ENCODE measurements at places on chromosomes 12 and 14.

GRCh38 chr12:3551976-3552725 is 61.1 kb downstream of the PRMT8 start:
- no peak for DNase-seq

- DNase-seq: no peak
Measured at GRCh38 chr14:74348735-74349463, 628 bp downstream of the VRTN start.

GRCh38 chr12:113318900-113319628 is 15.8 kb downstream of the SLC8B1 start:
- no peak for DNase-seq

- no peak for DNase-seq
Measured at GRCh38 chr14:36478782-36479181, 41.2 kb downstream of the NKX2-1 start.

DNA sequence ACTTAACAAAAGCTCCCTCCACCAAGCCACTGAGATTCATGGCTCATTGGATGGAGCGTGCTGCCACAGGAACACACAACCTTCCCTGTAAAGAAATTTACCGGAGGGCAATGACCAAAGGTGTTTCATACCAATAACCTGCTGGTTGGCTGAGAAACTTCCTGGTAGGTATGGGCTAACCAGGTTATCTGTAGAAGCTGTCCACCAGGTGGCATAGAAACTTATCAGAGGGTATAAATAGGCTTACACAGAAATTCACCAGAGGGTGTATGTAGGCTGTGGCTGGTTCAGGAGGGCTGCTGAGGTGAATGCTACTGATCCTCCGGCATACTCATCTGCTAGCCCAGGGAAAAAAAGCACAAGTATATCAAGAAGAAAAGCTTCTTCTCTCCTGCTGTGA is 27.1 kb upstream of the MTERF2 start:
- no peak for DNase-seq

DNA sequence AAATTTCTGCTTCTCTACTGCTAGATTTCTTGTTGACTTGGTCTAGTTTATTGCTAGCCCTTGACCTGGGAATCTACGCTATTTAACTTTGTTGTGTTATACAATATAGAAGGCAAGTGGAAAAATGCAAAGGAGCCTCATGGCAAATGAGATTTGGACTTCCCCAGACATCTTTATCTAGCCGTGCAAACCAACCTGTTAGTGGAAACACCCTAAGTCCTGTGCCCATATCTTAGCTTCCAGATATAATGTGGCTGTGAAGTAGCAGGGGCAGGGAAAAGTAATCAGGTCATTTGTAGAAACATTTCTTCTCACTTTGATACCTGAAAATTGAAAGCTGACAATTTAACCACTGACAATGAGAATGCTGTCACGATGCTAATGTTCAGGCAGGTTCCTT is 90.7 kb upstream of the ATP2B1 start:
- no peak for DNase-seq

DNA sequence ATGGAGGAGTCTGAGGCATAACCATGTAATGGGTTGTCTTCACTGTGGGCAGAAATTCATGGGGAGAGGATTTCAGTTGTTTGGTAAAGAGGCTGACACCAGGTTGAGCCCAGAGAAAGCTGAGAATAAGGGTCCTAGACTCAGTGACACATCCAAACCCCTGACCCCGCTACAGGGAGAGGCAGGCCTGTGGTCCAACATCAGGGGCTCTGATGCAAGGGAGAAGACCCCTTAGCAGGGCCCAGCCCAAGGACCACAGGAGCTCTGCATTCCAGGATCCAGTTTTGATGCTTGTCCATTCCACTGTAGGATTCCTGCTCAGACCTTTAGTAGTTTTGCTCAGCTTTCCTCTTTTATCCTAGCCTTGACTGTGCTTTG is 15.5 kb downstream of the GPR68 start:
- DNase-seq: no peak

GRCh38 chr12:132211816-132212215 is 67.6 kb downstream of the NOC4L start:
- DNase-seq: no peak

DNA sequence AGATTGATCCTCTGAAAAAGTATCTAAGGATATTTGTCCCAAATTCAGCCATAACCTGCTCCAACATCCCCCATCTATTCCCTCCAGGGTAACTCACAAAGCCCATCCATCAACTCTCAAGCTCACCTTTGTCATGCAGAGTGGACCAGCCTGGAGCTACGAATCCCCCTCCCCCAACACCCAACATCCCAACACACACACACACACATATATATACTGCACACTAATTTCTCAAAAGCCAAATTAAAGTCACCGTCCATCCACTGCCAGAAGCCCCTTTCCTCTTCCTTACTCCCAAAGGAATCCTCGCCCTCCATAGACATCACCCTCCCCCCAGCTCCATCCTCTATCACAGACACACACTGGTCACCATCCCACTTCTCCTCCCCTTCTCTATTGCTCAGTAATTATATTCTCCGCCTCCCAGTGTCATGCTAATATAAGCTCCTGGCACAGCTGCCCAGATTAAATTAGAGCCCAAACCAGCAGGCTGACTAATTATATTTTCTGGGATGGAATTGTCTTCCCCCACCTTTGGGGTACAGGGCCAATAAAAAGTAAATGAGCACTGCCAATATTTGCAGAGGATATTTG is 13.5 kb upstream of the TESPA1 start:
- no peak for DNase-seq

DNA sequence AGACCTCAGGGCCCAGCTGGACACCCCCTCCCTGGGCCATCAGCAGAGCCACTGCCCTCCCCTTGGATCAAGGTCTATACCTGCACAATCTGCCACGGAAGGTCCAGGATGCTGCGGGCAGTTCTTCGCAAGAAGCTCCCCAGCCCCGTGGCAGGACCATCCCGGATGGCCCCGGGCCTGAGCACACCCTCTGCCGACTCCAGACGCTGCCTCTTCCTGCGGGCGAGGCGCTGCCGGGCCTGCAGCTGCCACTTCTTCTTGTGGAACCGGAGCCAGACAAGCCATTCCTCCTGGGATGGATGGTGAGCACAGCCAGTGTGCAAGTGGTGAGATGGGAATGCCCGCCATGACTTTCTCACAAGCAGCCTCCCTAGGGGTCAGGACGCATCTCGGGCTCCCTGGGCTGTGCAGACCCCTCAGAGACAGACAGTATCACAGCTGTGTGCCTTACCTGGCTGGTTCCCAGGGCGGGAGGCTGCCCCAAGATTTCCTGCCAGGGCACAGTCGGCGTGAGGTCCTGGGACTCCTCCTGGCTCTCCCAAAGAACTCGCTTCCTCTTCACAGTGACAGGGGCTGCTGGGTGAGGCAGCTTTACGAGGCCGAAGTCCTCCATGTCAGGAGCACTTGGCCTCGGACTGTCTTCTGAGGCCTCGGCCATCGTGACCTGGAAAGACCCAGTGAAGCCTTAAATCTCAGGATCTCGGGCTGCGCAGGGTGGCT is 30.8 kb downstream of the P2RX2 start:
- no peak for DNase-seq

GRCh38 chr12:94594443-94594825 is 55.9 kb downstream of the TMCC3 start:
- DNase-seq: no peak

DNA sequence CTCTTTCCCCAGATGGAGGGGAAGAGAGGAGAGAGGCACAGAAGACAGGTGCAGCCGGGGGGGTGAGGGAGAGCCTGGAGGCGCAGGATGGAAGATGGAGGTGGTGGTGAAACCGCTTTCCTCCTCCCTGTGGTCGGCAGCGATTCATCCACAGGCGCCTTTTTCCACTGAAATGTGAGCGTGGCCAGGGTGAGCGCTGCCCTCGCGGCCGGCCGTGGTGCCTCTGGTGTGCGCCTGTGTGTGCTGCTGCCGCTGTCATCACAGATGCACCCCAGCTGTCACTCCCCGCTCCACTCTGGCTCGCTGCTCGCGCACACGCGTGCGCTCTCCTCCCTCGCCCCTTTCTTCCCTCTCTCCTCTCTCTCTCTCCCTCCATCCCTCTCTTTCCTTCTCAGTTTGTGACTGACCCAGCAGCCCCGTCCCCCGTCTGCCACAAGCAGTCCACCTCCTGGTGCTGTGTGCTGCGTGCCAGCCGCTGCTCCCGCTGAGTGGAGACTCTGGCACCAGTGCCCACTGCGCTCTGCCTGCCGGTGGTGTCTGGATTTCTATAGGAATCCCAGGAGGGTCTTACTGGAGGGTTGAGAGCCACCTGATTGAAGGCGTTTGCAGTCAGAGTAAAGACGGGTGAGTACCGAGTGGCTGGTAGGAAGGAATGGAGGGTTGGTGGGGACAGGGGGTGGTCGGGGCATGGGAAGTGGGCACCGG is at the start of gene LRTM2:
Gene LRTM2 (plus strand): TSS at position 375 of the 705 bp plus-strand sequence. CDS start 7,584 bp downstream, outside the sequence.
- peak; percentile 60 for DNase-seq

DNA sequence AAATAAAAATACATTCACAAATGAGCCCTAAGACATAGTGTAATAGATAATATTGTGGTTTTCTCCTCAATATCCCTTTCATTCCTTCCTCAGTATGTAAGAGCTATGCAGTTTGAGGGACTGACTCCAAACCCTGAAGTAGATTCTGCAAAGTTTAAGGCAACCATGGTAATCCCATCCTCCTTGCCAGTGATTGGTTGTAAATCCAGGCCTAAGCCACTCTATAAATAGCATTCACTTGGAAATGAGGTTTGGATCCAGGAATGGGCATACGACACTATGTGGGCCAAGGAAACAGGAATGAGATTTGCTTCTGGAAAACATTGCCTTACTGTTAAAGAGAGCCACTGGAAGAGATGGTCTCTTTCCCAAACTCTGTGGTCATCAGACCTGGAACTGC is 468.7 kb upstream of the SOX5 start:
- no peak for DNase-seq

DNA sequence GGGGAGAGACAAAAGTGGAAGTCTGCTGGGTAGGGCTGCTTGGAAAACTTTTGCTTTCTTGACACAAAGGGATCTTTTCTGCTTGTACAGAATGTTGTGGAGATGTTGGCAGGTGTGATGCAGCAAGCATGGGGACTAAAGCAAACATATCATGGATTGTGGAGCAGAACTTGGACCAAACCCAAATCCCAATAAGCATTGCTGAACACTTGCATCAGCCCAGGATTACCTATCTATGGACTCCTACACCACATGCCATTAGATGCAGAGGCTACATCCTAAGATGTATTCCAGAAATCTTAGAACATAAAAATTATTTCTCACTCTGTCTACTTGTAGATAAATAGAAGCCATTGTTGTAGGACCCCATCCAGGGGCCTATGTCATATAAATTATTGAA is 44.7 kb upstream of the RERG start:
- DNase-seq: no peak

- DNase-seq: no peak
Measured at GRCh38 chr14:59395672-59396071, 69.5 kb downstream of the GPR135 start.

GRCh38 chr12:59040043-59040442 is 119.7 kb upstream of the LRIG3 start:
- DNase-seq: no peak

- DNase-seq: no peak
Measured at GRCh38 chr12:108814462-108815211, 42.7 kb downstream of the SSH1 start.

- DNase-seq: no peak
Measured at GRCh38 chr12:65372574-65372973, 94.1 kb downstream of the MSRB3 start.

- no peak for DNase-seq
Measured at GRCh38 chr12:1518591-1519516, 75.5 kb downstream of the FBXL14 start.

- DNase-seq: no peak
Measured at GRCh38 chr14:51862176-51862796, 1.9 kb downstream of the GNG2 start.

DNA sequence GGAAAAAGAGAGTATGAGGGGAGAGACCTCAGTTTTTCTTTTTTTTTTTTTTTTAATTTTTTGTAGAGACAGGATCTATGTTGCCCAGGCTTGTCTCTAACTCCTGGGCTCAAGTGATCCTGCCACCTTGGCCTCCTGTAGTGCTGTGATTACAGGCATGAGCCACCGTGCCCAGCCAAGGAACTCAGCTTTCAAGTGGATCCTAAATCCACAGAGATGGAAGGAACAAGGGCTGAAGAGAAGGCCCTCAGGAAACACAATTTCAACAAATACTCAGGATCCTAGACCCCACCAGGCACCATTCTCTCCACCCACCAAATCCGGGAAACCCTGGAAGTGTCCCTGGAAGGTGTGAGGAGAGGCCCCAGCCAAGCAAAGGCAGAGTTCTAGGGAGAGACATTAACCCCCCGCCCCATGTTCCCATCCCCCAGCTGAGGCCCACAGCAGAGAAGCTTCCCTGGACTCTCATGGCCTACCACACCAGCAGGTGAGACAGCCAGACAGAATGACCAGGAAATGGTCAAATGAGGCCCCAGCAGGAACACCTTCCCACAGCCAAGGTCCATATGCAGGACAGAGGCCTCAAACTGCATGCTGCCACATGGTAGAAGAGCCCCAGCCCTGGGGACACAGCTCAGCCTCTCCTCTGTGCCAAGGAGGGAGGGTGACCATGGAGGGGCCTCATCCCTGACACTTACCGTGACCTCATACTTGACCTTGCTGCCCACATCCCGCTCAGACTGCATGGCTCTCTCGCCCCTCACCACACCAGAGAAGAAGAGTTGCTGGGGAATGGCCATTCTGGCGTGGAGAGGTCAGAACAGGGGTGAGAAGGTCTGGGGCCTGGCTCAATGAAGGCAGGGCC is 14.1 kb downstream of the ITGA7 start:
- DNase-seq: no peak

- DNase-seq: no peak
Measured at GRCh38 chr12:19646599-19646998, 207.3 kb downstream of the AEBP2 start.

- DNase-seq: peak; percentile 90
Measured at GRCh38 chr12:29148911-29149690, at the start of gene FAR2. Gene FAR2 (plus strand): TSS chr12:29149278. CDS start chr12:29270450, 121,172 bp downstream.

- DNase-seq: no peak
Measured at GRCh38 chr12:28484156-28484555, 293.9 kb downstream of the CCDC91 start.

DNA sequence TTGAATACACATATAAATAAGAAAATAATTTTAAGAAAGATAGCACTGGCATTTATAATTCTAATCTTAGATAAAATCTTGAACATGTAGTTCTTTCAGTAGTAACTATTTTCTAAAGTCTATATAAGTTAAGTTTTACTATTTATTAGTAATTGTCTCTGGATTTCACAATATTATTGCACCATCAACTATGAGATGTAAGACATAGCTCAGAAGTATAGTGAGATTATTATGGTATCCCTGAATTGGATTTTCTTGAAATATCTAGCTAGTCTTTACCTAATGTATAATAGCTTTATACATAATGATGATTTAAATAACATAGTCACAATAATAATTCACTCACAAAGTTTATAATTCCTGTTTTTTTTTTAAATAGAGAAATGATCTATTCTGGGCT is 6.7 kb downstream of the CLEC12A start:
- DNase-seq: no peak

GRCh38 chr12:117284140-117284539 is 77.3 kb downstream of the NOS1 start:
- no peak for DNase-seq
